Non-pigmented ciliary epithelial cell (primary cell): ENCODE measurements at places on chromosomes 7 and 10.

- no peak for DNase-seq
Observed at GRCh38 chr7:6268023-6268900, 4.2 kb downstream of the CYTH3 start.

DNA sequence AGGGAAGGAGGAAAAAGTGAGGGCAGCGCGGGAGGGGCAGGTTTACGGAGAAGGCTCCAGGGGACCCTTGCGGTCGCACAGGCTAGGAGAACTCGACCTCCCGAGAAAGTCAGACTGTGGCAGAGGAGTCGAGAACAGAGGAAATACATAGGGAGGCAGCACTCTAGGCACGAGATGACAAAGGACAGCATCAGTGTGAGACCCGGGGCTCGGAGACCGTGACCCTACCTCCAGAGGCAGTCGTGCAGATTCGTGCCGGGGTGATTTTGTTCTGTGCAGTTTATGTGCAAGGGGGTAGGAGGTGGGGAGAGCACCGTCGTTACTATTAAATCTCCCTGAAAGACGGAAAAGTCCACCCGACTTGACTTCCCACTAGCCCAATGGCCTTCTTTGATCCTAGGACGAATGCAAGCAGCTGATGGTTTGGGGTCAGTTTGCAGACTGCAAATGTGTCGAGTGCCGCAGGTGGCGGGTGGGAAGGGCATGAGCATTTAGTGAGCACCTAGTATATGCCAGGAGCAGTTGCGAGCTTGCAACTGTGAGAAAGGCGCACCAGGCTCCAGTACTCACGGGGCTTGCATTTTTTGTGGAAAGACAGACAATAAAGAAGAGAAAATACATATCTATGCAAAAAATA is 674 bp upstream of the OSBPL3 start:
- DNase-seq: no peak

GRCh38 chr7:34544621-34545020 is 113.4 kb upstream of the NPSR1 start:
- no peak for DNase-seq

DNA sequence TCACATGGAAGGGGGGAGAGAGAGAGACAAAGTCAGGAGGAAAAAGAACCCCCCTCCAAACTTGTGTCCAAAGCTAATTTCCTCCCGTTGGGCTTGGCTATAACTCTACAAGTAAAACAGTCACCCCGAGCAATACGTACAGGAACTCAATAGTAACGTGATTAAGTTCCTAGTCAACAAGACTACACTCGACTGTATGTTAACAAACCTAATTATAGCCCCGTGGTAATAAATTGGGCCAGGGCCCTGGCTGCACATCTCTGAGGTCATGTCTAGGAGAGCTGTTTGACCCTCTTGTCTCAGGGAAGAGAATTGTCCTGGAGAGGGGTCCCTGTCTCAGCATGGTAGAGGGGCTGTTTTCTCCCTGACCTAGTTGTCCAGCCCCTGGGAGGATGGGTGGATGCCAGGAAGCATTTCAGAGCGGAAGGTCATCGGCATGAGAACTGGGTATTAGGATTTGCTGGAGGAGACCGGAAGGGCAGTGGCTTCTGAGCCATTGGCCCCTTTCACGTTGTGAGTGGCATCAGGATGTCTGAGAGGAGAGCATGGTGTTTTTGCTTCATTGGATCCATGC is 60.2 kb upstream of the COMTD1 start:
- no peak for DNase-seq

GRCh38 chr10:103637927-103638557 is 144.5 kb downstream of the NEURL1 start:
- no peak for DNase-seq

GRCh38 chr7:1160670-1161021 is 650 bp upstream of the ZFAND2A start:
- DNase-seq: no peak

GRCh38 chr10:67794909-67795460 is 43.0 kb downstream of the DNAJC12 start:
- no peak for DNase-seq

DNA sequence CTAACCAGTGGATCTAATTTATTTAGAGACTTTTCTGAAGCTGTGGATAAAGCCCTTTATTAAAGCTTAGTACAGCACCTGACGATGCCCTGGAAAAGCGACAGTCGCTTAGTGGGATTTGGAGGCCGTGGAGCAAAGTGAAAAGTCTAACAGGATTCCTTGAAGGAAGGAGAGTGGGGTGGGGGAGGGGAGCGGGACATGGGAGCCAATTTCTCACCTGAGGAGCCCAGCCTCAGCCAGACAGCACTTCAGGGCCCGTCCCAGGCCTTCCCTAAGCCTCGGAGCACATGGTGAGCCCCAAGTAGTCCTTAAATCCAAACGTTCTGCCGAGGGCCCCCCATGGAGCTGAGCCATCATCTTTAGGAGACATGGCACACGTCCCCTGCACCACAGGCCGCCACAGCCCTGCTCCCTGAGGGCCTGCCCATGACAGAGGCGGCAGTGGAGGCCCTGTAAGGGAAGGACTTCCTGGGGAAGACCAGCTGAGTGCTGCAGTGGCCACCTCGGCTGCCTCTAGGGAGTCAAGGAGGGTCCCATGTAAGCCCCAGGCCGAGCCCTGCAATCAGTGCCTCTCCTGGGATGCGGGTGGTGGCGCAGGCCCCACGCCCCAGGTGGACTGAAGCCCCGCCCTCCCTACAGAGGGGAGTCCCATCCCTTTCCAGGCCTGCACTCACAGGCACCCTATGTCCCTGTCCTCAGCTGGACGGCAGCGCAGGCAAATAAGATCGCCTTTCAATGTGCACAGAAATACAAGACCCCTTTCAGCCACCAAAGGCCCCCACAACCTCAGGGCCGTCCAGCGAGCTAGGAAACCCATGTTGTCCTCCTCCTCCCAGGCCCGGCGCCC is 187.0 kb downstream of the MAD1L1 start:
- DNase-seq: no peak

DNA sequence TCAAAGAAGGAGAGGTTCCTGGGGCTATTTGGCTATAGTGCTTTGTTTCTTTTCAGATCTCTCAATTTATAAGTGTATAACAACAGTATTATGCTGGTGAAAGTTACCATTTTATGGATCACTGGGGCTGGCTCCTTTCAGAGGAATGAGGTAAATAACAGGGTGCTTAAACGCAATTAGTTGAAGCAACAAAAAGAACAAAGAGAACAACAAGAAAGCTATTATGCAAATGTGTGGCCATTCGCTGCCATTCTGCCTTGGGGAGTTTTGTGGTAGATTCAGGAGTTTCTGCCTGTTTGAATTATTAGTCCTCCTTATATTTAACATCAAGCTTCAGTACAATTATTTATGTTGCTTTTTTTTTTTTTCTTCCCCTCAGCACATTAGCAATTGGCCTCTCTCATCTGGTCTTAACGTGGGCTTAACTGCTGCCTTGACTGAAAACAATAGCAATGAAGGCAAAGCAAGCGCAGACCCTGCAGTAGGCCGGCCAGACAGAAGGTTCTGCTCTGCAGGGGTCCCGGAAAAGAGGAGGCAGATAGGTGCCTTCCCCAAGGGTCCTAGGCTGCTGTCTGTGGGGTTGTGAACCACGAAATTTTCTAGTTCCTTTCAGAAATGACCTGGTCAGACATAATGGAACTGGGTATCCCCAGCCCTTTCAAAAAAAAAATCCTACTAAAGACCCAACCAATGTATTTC is 339.9 kb upstream of the PODXL start:
- DNase-seq: no peak

- DNase-seq: no peak
Observed at GRCh38 chr10:67818323-67818722, 19.7 kb downstream of the DNAJC12 start.

DNA sequence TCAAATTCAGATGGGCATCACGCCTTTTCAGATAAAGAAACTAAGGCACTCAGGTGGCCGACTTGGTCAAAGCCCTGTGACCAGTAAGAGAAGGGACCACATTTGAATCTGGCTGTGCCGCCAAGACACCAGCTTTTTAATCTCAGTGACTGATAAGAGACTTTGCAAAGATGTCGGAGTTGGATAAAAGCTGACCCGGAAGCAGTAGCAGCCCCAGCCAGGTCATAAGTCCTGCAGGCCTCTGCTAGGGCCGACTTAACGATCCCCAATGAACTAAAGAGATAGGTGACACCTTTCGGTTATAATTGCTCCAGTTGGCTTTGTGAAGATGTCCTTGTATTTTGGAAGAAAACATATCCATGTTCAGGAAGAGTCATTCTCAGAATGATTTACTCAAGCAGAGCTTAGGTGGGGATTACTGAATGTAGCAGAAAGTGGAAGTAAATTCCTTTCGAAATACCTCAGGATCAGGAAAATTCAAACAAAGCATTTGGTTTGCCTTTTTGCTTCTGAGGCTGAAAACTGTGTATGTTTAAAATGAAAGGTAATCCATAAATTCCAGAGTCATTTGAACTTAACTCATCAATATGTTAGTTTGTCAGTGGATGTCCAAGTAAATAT is 164.2 kb upstream of the PITRM1 start:
- no peak for DNase-seq

GRCh38 chr10:133328358-133329343 is 8.0 kb downstream of the CALY start:
- DNase-seq: no peak
